ENCODE measurements at places on chromosomes 13 and 19.

GRCh38 chr13:37385248-37385647 is 213.3 kb downstream of the POSTN start:
- DNase-seq, result no peak

GRCh38 chr19:17246681-17247425 is 1.1 kb upstream of the NR2F6 start:
- no peak for DNase-seq

- DNase-seq, result no peak
Measured at GRCh38 chr13:68888832-68889231, 1218.8 kb upstream of the ATXN8OS start.

GRCh38 chr19:1259876-1260748 is 9.0 kb upstream of the CIRBP start:
- no peak for DNase-seq

DNA sequence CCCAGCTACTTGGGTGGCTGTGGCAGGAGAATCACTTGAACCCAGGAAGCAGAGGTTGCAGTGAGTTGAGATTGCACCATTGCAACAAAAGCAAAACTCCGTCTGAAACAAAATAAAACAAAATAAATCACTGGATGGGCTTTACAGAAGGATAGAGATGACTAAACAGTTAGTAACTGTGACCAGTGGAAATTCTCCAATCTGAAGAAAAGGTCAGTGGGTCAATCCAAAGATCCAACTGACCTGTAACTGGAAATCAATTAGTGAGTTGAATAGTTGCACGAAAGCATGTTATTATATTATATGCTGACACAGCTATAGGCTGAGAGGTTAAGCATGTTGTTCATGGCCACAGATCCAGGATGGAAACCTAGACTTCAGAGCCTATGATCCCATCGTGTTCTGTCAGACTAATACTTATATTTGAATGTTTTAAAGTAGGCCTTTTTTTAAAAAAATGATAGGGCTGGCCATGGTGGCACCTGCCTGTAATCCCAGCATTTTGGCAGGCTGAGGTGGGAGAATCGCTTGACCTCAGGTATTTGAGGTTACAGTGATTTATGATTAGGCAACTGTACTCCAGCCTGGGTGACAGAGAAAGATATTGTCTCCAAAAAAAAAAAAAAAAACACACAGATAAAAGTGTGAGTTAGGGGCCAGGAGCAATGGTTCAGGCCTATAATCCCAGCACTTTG is 1.4 kb downstream of the ECH1 start:
- DNase-seq, result no peak

DNA sequence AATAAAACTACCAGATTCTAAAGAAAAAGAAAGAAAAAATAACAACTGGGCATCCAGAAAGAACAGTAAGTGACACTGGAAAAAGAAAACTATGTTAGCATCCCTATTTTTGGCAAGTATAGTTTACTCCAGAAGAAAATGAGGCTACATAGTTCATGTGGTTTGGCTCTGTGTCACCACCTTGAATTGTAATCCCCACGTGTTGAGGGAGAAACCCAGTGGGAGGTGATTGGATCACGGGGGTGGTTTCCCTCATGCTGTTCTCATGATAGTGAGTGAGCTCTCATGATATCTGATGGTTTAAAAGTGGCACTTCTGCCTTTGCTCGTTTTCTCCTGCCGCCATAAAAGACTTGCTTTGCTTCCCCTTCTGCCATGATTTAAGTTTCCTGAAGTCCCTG is 76.9 kb downstream of the ITGBL1 start:
- DNase-seq, result no peak

GRCh38 chr13:93963266-93964145 is 516.0 kb downstream of the DCT start:
- no peak for DNase-seq

DNA sequence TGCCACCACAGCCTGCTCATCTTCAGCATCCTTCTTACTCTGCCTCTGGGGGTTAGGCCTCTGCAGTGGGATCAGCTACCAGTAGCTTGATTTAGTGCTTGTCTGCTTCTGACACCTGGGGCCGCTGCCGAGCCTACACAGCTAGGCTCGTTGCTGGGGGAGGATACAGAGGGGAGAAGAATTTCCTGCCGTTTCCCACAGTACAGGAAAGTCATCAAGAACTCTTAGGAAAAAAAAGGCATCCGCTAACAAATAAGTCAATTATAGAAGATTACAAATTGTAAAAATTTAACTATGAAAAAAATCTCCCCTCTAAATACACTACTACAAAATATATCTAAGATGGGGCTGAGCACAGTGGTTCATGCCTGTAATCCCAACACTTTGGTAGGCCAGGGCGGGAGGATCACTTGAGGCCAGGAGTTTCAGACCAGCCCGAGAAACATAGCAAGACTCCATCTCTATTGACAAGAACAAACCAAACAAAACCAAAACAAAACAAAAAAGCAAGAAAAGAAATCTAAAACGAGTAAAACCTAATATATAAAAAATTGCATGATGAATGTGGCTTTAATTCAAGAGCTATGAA is 26.7 kb downstream of the LATS2 start:
- DNase-seq, result no peak
